ENCODE measurements at places on chromosomes 6 and 20. TPM values are rescaled to one million over a fixed set of nuclear protein-coding genes. Genes with fewer than 3 reads are reported as not detected.

NMBR gene
- 0.11 TPM for total RNA-seq

MRPS26 gene
- total RNA-seq, result 55.4 TPM

ALDH8A1 gene
- 0.46 TPM for total RNA-seq

NTSR1 gene
- total RNA-seq, result 2.2 TPM

IDH3B gene
- 121 TPM for total RNA-seq

GMNN gene
- total RNA-seq, result 49.5 TPM

SAPCD1 gene
- 0.78 TPM for total RNA-seq

COQ3 gene
- total RNA-seq, result 5.8 TPM

TCP11 gene
- 0.18 TPM for total RNA-seq

DDAH2 gene
- total RNA-seq, result 89.4 TPM

PXMP4 gene
- total RNA-seq, result 7.1 TPM

HLA-DPA1 gene
- total RNA-seq, result not detected

BMP2 gene
- 16.1 TPM for total RNA-seq

COL9A3 gene
- total RNA-seq, result 0.20 TPM

TNNC2 gene
- not detected for total RNA-seq

HSPA12B gene
- 7.9 TPM for total RNA-seq

VGLL2 gene
- not detected for total RNA-seq

NINL gene
- 10.1 TPM for total RNA-seq

UBD gene
- total RNA-seq, result 1.9 TPM

CAGE1 gene
- total RNA-seq, result 0.04 TPM

LINC00237 gene
- total RNA-seq, result not detected

MOCS3 gene
- 9.5 TPM for total RNA-seq

EPPIN gene
- total RNA-seq, result not detected

DPPA5 gene
- not detected for total RNA-seq

GSTA1 gene
- not detected for total RNA-seq

OR2H2 gene
- not detected for total RNA-seq

LGSN gene
- total RNA-seq, result not detected

ACSS1 gene
- 22.0 TPM for total RNA-seq

CFB gene
- 4.0 TPM for total RNA-seq

KCNQ5 gene
- total RNA-seq, result not detected

POLR3F gene
- total RNA-seq, result 15.6 TPM

STX11 gene
- total RNA-seq, result 9.4 TPM

TAAR9 gene
- not detected for total RNA-seq
